ENCODE measurements at places on chromosomes 5 and 9. TPM values are rescaled to one million over a fixed set of nuclear protein-coding genes. Genes with fewer than 3 reads are reported as not detected.
A peak's percentile ranks its signal among the peaks of the same experiment; 100 is the strongest.

PAEP gene
- not detected for total RNA-seq

GRCh38 chr5:159230657-159231056 is 21.3 kb upstream of the RNF145 start:
- no peaks in the 10 kb centered on the region for H3K4me1 ChIP-seq
- H3K36me3 ChIP-seq = no peaks in the 10 kb centered on the region
- H3K27me3 ChIP-seq = no peaks in the 10 kb centered on the region
- DNase-seq = no peak
- no peak overlapping the region for H3K27ac ChIP-seq
- no peak overlapping the region for H3K4me3 ChIP-seq

GRCh38 chr5:164090358-164090757 is 584.9 kb downstream of the MAT2B start:
- H3K4me3 ChIP-seq = no peak overlapping the region
- DNase-seq = no peak
- no peaks in the 10 kb centered on the region for H3K27me3 ChIP-seq
- no peak overlapping the region for H3K27ac ChIP-seq

CENPK gene
- total RNA-seq = 2.4 TPM

- H3K27me3 ChIP-seq = no peaks in the 10 kb centered on the region
- H3K36me3 ChIP-seq = no peaks in the 10 kb centered on the region
- H3K4me3 ChIP-seq = no peak overlapping the region
- H3K27ac ChIP-seq = peak overlapping the region; percentile 32
Measured at GRCh38 chr5:151671950-151672349, 14.8 kb downstream of the SPARC start.

SIT1 gene
- total RNA-seq = 0.20 TPM

ACTBL2 gene
- not detected for total RNA-seq

GRCh38 chr9:89471390-89471789 is 26.5 kb downstream of the SEMA4D start:
- peaks cover 2% of the 10 kb centered on the region for H3K4me1 ChIP-seq
- no peak overlapping the region for H3K4me3 ChIP-seq
- H3K27ac ChIP-seq = no peak overlapping the region
- DNase-seq = no peak

DNA sequence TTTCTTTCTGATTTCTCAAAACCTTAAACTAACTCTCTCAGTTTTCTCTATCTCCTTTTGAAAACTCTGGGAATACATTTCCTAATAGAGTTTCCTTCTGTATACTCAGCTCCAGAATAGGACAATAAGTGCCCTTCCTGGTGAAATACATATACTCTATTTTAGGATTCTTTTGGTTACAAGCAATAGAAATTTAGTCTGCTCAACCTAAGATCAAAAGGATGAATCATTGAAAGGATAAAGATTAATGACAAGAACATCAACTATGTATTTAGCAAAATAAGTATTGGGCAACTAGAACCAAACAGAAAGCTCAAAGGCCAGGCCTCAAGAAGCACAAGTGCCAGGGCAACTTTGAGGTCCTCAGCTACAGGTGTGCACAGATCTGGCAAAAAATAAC is 127.1 kb downstream of the ADAMTSL1 start:
- H3K4me3 ChIP-seq = no peak overlapping the region
- no peaks in the 10 kb centered on the region for H3K27me3 ChIP-seq
- no peaks in the 10 kb centered on the region for H3K36me3 ChIP-seq

GRCh38 chr5:160173-160510 is 31.2 kb upstream of the LRRC14B start:
- no peaks in the 10 kb centered on the region for H3K4me1 ChIP-seq
- H3K27ac ChIP-seq = no peak overlapping the region
- no peak overlapping the region for H3K4me3 ChIP-seq
- no peaks in the 10 kb centered on the region for H3K27me3 ChIP-seq
- H3K36me3 ChIP-seq = no peaks in the 10 kb centered on the region

- DNase-seq = no peak
- H3K27me3 ChIP-seq = no peaks in the 10 kb centered on the region
- no peaks in the 10 kb centered on the region for H3K4me1 ChIP-seq
- no peak overlapping the region for H3K27ac ChIP-seq
Measured at GRCh38 chr5:97172227-97172626, 10.8 kb downstream of the RIOK2 start.

DNA sequence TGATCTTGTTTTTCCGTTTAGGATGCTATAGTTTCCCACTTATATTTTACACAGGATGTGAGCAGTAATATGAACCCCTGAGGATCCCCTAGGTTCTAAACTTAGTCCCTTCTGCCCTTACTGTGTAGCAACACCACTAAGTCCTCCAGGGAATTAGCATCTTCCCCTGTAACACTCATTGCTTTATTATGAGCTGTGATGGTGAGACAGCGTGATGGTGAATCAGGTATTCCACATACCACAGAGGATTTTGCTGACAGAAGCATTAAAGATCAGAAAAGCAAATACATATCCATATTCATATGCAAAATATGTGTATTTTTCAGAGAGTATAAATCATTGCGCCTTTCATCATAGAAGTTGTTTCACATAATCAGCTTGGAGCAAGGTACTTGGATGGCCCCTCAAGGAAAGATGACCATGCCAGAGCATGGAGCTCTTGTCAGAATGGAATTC is 317.0 kb downstream of the ICE1 start:
- DNase-seq = no peak
- H3K4me1 ChIP-seq = no peaks in the 10 kb centered on the region
- no peaks in the 10 kb centered on the region for H3K27me3 ChIP-seq
- H3K4me3 ChIP-seq = no peak overlapping the region

- no peaks in the 10 kb centered on the region for H3K4me1 ChIP-seq
- H3K4me3 ChIP-seq = peak overlapping the region; percentile 55
- H3K27ac ChIP-seq = peak overlapping the region; percentile 33
- peak; percentile 48 for DNase-seq
Measured at GRCh38 chr5:42950456-42951292, 89.4 kb downstream of the ANXA2R start.

FBXL7 gene
- total RNA-seq = 25.6 TPM

GRCh38 chr9:90112788-90113187 is 508.0 kb downstream of the GADD45G start:
- H3K36me3 ChIP-seq = no peaks in the 10 kb centered on the region
- H3K27ac ChIP-seq = no peak overlapping the region
- no peak for DNase-seq
- no peak overlapping the region for H3K4me3 ChIP-seq

DNA sequence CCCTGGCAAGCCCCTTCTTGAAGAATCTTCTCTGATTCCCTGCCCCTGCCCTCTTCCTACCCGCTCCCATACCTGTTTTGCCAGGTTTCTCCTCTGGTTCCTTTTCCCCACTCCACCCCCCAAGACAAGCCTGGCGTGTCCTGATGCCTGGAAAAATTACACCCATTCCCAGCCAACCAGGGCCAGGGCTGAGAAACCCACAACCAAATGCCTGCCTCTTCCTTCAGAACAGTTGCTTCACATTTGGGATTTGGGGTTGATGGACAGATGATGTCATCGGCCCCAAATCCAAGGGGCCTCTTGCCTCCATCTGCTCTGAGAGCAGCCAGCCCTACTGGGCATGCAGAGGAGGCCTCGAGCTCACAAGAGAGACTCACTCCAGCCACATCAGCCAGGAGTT is 8.8 kb upstream of the NEK6 start:
- DNase-seq = no peak
- H3K27me3 ChIP-seq = no peaks in the 10 kb centered on the region
- no peak overlapping the region for H3K27ac ChIP-seq
- H3K4me1 ChIP-seq = no peaks in the 10 kb centered on the region

GRCh38 chr5:142798099-142798770 is 28.1 kb downstream of the ARHGAP26 start:
- H3K36me3 ChIP-seq = no peaks in the 10 kb centered on the region
- H3K27me3 ChIP-seq = no peaks in the 10 kb centered on the region
- no peaks in the 10 kb centered on the region for H3K4me1 ChIP-seq
- DNase-seq = no peak
- no peak overlapping the region for H3K27ac ChIP-seq

DNA sequence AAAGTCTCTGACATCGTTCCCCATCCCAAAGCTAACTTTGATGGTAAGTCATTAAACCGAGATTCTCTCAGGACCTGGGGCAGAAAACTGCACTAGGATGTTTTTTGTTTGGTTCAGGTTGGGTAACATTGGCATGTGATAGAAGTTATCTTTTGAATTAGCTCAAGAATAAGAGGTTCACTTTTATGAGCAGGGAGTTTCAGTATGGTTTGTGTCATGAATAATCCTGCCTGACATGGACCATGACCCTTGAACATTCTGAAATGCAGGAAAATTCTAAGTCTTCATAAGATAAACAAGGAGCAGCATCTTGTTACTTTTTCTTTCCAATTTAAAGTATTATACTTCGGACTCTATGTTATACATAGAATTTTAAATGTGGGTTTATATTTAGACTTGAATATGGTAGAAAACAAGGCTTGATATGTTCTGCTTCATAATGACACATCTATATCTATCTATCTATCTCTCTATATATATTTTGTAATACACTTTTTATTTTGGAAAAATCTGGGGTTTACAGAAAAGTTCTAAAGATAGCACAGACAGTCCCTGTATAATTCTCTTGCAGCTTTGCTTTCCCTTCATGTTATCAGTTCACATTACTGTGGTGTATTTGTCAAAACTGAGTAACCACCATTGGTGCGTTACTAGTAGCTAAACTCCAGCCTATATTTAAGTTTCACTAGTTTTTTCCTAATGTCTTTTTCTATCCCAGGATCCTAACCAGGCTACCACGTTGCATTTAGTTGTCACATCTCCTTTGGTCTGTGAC is 102.7 kb upstream of the TAF11L2 start:
- H3K27ac ChIP-seq = peak overlapping the region; percentile 14
- peaks cover 7% of the 10 kb centered on the region for H3K4me1 ChIP-seq
- no peaks in the 10 kb centered on the region for H3K27me3 ChIP-seq
- no peaks in the 10 kb centered on the region for H3K36me3 ChIP-seq
- H3K4me3 ChIP-seq = no peak overlapping the region

GRCh38 chr9:91004992-91005391 is 203.4 kb downstream of the SYK start:
- no peaks in the 10 kb centered on the region for H3K36me3 ChIP-seq
- no peaks in the 10 kb centered on the region for H3K27me3 ChIP-seq
- H3K4me3 ChIP-seq = no peak overlapping the region

DNA sequence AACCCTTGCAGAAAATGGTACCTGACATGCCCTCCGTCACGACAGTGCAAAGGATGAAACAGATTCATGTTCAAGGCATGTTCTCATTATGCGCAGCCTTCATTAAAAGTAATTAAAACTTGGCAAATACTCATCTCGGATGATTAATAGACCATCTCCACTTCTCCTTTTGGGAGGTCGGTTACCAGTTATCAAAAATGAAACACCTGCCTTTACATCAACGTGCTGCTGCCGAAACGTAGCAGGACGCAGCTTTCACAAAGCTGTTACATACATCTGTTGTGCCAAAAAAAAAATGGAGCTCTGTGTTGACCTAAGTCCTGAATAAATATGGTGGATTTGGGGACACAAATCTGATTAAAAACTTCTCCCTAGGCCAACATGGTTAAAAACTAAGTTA is 75.7 kb downstream of the PTCH1 start:
- no peaks in the 10 kb centered on the region for H3K36me3 ChIP-seq
- no peak overlapping the region for H3K27ac ChIP-seq
- no peak overlapping the region for H3K4me3 ChIP-seq

TNC gene
- total RNA-seq = 1.4 TPM

DNA sequence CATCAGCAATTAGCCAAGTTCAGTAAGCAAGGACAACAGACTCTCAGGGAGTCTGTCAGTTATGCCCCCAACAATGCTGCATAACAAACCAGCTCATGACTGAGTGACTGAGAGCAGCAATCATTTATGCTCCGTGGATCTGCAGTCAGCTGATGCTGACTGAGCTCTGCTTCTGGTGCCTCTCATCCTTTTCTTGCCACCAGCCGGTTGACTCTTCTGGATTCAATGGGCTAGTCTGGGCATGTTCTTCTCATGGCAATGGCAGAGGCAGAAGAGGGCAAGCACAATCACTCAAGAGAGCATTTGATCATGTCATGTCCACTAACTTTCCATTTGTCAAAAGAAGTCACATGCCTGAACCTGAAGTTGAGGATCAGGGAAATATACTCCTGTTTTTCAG is 157.0 kb upstream of the NTRK2 start:
- peaks cover 1% of the 10 kb centered on the region for H3K4me1 ChIP-seq
- no peaks in the 10 kb centered on the region for H3K27me3 ChIP-seq
- DNase-seq = no peak
- H3K4me3 ChIP-seq = no peak overlapping the region
- H3K36me3 ChIP-seq = no peaks in the 10 kb centered on the region

UNC5A gene
- 0.48 TPM for total RNA-seq

- DNase-seq = no peak
- no peaks in the 10 kb centered on the region for H3K36me3 ChIP-seq
- H3K4me1 ChIP-seq = no peaks in the 10 kb centered on the region
- H3K27ac ChIP-seq = no peak overlapping the region
- H3K27me3 ChIP-seq = no peaks in the 10 kb centered on the region
Measured at GRCh38 chr9:116450378-116451139, 236.5 kb upstream of the TRIM32 start.

TCOF1 gene
- total RNA-seq = 38.3 TPM

Data from ovary (tissue), 10 donors.